Calu3 (cell line): ENCODE measurements at places on chromosomes 11 and 22.
A peak's percentile ranks its signal among the peaks of the same experiment; 100 is the strongest.

DNA sequence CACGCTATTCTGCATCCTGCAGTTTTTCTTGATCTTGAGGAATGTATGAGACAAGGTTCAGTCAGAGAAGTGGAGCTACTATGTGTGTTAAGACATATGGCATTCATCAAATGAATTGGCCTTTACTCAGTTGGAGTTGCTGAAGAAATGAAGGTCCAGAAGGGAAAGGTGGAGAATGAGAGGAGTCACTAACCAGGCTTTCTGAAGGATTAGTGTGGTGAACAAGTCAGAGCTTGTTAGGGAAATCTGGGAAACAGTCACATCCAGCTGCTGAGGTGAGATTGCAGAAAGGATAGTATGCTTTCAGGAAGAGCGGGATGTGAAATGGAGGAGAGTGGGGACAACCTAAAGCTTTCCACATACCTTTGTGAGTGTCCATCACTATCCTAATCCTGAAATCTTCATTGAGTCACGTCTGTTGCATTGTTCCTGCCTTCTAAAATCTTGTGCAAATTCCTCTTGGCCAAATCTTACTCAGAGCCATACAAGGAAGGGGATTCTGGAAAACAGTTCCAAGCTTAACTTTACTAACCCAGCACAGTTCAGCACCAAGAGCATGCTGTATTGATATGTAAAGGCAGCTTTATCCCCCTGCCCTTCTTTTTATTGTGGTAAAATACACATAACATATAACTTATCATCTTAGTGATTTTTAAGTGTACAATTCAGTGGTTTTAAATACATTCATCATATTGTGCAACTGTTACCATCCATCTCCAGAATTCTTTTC, 11.4 kb upstream of the PITPNB start:
- H3K36me3 ChIP-seq: peaks cover 29% of the 10 kb centered on the region
- peak overlapping the region; percentile 14 for H3K4me3 ChIP-seq
- H3K27ac ChIP-seq: no peak overlapping the region
- no peaks in the 10 kb centered on the region for H3K27me3 ChIP-seq

DNA sequence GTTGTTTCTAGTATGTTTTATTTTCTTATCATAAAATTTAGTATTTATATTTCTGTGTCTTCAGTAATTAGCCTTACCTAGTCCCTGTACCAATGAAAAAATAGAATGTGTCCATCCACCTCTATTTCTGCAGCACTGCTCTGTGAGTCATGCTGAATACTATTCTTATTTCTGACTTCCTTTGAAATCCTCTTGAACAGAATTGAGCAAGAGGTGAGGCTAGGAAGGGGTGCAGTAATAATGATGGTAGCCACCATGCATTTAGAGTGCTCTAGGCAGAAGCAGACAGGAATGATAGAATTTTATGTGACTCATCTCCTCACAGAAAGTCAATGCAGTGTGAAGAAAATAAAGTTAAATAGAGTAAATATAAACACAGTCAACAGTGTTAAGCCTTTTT, 60.0 kb downstream of the OR10A6 start:
- H3K4me1 ChIP-seq: no peaks in the 10 kb centered on the region
- H3K4me3 ChIP-seq: no peak overlapping the region
- no peak overlapping the region for H3K27ac ChIP-seq
- DNase-seq: no peak
- H3K27me3 ChIP-seq: no peaks in the 10 kb centered on the region
- no peaks in the 10 kb centered on the region for H3K36me3 ChIP-seq

GRCh38 chr11:130464291-130464812, 15.9 kb downstream of the ADAMTS15 start:
- no peak overlapping the region for H3K4me3 ChIP-seq
- no peaks in the 10 kb centered on the region for H3K4me1 ChIP-seq
- peaks cover 13% of the 10 kb centered on the region for H3K27me3 ChIP-seq
- DNase-seq: no peak

- H3K27ac ChIP-seq: peak overlapping the region; percentile 43
- no peaks in the 10 kb centered on the region for H3K27me3 ChIP-seq
Measured at GRCh38 chr11:100619484-100619883, 67.6 kb upstream of the ARHGAP42 start.

GRCh38 chr11:9651899-9652748, 11.8 kb upstream of the SWAP70 start:
- H3K36me3 ChIP-seq: no peaks in the 10 kb centered on the region
- H3K4me1 ChIP-seq: no peaks in the 10 kb centered on the region
- no peak overlapping the region for H3K4me3 ChIP-seq
- no peaks in the 10 kb centered on the region for H3K27me3 ChIP-seq
- no peak for DNase-seq

DNA sequence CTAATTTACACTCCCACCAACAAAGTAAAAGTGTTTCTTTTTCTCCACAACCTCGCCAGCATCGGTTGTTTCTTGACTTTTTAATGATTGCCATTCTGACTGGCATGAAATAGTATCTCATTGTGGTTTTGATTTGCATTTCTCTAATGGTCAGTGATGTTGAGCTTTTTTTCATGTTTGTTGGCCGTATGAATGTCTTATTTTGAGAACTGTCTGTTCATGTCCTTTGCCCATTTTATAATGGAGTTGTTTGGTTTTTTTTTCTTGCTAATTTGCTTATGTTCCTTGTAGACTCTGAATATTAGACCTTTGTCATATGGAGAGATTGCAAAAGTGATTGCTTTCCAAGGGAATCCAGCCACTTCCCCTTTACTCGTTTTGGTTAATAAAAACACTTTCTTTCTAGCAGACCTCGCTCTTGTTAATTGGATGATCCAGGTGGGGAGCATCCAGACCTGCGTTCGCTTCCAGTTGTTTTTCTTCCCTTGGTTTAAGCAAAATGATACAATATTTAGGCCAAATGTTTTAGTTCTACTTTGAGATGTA, 17.1 kb upstream of the APOL4 start:
- DNase-seq: no peak
- H3K36me3 ChIP-seq: peaks cover 4% of the 10 kb centered on the region
- H3K27me3 ChIP-seq: peaks cover 46% of the 10 kb centered on the region
- H3K27ac ChIP-seq: no peak overlapping the region

- peaks cover 10% of the 10 kb centered on the region for H3K4me1 ChIP-seq
- DNase-seq: no peak
- H3K36me3 ChIP-seq: no peaks in the 10 kb centered on the region
Measured at GRCh38 chr11:100734743-100735527, 47.8 kb downstream of the ARHGAP42 start.

- peaks cover 17% of the 10 kb centered on the region for H3K27me3 ChIP-seq
- DNase-seq: no peak
- no peak overlapping the region for H3K27ac ChIP-seq
- no peak overlapping the region for H3K4me3 ChIP-seq
Measured at GRCh38 chr11:64101461-64101860, 64.5 kb downstream of the MACROD1 start.

DNA sequence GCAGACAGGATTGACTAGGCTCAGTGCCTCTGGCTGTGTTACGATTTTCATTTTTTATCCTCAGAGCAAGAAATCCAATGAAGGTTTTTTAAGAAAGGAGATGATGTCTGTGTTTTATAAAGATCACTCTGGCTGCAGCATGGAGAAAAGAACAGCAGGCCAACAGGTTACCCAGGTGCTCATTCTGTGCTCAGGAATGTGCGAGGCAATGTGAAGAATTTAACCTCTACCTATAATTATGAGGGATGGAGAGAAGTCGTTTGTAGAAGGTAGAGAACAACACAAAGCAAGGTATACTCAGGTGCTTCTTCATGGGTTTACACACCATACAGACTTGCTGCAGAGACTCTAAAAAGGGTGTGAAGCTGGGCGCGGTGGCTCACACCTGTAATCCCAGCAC, 10.0 kb upstream of the RTCB start:
- H3K36me3 ChIP-seq: no peaks in the 10 kb centered on the region
- H3K27ac ChIP-seq: no peak overlapping the region
- DNase-seq: no peak
- H3K27me3 ChIP-seq: peaks cover 83% of the 10 kb centered on the region
- no peak overlapping the region for H3K4me3 ChIP-seq
- H3K4me1 ChIP-seq: no peaks in the 10 kb centered on the region

DNA sequence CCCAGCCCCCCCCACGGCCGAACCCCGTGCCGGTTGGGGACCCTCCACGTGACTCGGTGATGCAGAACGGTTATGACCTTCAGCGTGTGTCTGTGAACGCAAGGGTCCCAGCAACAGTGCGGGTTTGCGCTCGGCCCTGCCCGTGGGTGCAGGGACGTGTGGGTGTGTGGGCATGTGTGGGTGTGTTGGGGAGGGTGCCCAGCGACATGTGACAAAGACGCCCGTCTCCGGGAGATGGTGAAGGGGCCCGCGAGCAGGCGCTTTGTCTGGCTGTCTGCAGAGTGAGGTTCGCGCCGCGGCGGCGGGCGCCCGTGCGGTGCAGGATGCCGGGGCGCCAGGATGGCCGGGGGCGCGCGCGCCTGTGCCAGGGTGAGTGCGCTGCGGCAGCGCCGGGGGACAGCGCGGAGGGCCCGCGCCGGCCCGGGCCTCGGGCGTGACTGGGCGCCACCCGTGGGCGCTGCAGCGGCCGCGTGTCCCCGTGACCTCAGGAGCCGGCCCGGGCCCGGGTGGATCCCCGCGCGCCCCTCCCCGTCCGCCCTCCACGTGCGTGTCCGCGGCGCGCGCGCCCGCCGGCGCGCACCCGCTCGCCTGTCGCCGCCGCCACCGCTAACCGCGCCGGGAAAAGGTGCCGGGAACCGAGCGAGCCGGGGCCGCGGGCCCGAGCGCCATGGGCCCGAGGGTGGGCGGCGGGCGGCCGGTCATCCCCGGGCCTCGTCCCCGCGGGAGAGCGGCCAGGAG, at the start of gene LRFN4:
Gene LRFN4 (plus strand): TSS at position 569 of the 738 bp plus-strand sequence. CDS start 681 bp downstream, outside the sequence.
- peak within 1 kb of the TSS; percentile 93 for H3K4me3 ChIP-seq
- no peaks in the 10 kb centered on the region for H3K27me3 ChIP-seq
- H3K4me1 ChIP-seq: peaks cover 10% of the 10 kb centered on the region
- peak within 1 kb of the TSS; percentile 72 for H3K27ac ChIP-seq
- peaks cover 45% of the 10 kb centered on the region for H3K36me3 ChIP-seq

DNA sequence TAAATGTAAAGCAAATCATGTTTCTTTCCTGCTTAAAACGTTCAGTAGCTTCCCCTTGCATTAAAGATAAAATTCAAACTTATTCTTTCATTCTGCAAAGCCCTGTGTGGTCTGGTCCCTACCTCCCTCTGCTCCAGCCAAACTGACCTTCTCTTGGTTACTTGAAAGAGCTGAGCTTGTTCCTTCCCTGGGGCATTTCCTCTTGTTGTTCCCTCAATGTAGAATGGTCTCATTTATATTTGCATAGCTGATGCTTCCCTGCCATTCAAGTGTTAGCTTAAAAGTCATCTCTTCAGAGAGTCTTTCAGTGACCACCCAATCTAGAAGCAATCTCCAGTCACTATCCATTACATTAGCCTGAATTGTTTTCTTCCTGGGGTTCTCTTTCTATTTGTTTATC, 1618.5 kb upstream of the TENM4 start:
- DNase-seq: no peak
- H3K4me1 ChIP-seq: no peaks in the 10 kb centered on the region
- H3K4me3 ChIP-seq: no peak overlapping the region
- no peak overlapping the region for H3K27ac ChIP-seq

DNA sequence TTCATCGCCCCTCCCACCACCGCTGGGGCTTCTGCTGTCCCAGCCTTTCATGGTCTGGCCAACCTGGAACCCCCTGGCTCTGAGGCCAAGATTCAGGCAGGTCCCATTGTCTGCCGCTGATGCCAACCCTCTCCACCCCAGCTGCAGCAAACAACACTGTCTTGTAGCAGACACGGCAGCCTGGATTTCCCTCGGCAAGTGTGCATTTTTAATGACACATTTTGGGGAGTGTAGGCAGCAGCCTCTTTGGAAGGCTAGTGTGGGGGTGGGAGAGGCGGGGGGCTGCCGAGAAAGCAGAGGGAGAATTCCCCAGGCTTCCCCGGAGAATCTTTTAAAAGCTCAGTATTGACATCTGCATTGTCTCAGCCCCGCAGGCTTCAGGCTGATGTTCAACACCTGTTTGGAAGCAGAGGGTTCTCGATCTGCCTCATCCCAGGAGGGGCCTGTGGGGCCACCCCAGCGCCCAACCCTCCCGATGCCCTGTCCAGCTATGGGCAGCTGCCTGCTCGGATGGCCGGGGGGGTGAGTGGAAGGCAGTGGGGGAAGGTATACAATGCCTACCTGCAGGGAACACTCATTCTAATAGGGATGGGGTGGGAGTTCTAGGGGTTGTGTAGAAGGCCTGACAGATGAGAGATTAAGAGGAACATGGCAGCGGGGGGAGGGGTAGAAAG, 41.5 kb downstream of the NECTIN1 start:
- H3K4me1 ChIP-seq: peaks cover 11% of the 10 kb centered on the region
- H3K36me3 ChIP-seq: no peaks in the 10 kb centered on the region
- no peak for DNase-seq

DNA sequence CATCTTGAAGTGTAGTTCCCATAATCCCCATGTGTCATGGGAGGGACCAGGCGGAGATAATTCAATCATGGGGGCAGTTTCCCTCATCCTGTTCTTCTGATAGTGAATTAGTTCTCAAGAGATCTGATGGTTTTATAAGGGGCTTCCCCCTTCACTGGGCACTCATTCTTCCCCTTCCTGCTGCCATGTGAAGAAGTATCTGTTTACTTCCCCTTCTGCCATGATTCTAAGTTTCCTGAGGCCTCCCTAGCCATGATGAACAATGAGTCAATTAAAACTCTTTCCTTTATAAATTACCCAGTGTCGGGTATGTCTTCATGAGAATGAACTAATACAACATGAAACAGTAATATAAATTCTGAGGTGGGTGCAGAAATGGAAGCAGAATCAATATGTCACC, 12.1 kb upstream of the SPTBN2 start:
- H3K27me3 ChIP-seq: no peaks in the 10 kb centered on the region
- no peak overlapping the region for H3K27ac ChIP-seq
- no peak for DNase-seq
- H3K4me1 ChIP-seq: peaks cover 8% of the 10 kb centered on the region

DNA sequence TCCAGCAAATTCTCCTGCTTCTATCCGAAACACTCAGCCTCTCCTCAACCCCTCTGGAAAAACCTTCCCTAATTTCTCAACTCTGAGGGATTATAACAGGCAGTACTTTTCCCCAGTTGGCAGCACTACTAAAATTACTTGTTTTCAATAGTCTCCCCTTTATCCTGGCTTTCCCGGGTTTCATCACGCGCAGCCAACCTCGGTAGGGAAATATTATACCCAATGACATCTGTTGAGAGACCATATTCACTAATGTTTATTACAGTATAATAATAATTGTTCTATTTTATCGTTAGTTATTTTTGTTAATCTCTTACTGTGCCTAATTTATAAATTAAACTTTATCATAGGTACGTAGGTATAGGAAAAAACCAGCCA, 330 bp upstream of the POLD3 start:
- H3K27ac ChIP-seq: peak overlapping the region; percentile 92
- peak overlapping the region; percentile 93 for H3K4me3 ChIP-seq
- H3K4me1 ChIP-seq: peaks cover 20% of the 10 kb centered on the region
- DNase-seq: peak; percentile 11
- peaks cover 23% of the 10 kb centered on the region for H3K36me3 ChIP-seq

GRCh38 chr11:27234043-27234668, 128.9 kb downstream of the CCDC34 start:
- no peak overlapping the region for H3K27ac ChIP-seq
- no peak for DNase-seq
- H3K4me3 ChIP-seq: no peak overlapping the region
- H3K36me3 ChIP-seq: no peaks in the 10 kb centered on the region
- no peaks in the 10 kb centered on the region for H3K27me3 ChIP-seq
- peaks cover 11% of the 10 kb centered on the region for H3K4me1 ChIP-seq
